ENCODE measurements at places on chromosomes 11 and 22.

DNA sequence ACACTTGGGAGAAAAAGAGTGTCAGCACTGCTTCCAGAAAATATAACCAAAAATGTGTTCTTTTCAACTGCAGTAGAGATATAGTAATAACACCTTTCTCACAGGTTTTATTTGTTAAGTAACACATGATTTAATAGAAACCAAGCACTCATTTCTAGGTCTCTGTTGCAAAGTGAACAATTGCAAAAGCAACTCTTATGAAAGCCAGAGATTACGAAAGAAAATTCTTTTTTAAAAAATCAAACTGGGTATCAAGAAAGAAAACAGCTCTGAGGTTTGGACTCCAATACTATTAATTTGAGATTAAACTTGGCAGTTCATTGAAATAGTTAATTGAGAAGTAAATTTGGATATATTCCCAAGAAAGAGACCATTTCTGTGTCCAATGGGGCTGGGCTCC is 9.8 kb upstream of the XKR3 start:
- DNase-seq: no peak

DNA sequence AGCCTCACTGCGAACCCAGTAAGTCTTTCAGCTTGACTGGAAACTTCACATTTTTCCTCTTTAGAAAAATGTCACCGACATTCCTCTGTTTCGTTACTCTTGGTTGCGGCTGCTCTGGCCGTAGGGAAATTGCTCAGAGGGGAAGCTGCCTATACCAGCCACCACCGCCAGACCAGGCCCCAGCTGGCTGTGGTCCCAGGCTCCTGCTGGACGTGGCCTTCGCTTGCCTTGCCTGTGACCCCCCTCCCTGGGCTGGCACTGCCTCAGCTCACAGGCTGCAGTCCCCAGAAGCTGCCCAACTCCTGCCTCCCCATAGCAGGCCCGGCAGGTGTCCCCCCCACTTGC is 197.8 kb downstream of the MN1 start:
- DNase-seq: no peak

DNA sequence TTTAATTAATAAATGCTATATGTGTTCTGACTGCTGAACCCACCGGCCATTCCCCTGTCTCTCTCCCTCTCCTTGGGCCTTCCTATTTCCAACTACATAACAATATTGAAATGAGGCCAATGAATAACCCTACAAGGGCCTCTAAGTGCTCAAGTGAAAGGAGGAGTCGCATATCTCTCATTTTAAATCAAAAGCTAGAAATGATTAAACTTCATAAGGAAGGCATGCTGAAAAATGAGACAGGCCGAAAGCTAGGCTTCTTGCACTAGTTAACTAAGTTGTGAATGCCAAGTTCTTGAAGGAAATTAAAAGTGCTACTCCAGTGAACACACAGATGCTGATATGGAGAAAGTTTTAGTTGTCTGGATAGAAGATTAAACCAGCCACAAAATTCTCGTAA is 109.2 kb downstream of the TSPAN18 start:
- DNase-seq: no peak

DNA sequence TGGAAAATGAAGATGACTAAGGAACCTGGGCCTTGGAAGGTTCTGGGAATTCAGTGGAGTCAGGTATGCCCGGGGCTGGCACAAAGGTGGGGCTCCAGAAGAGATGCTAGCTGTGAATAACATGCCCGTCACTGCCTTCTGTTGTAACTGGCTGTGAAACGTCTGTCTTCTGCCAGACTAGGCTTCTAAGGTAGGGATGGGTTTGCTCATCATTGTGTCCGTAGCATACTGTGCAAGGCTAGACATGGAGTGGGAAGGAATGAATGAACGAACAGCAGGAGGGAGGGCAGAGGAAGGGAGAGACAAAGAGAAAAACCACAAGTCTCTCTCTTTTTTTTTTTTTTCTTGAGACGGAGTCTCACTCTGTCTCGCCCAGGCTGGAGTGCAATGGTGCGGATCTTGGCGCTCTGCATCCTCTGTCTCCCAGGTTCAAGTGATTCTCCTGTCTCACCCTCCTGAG is 327.4 kb downstream of the MN1 start:
- no peak for DNase-seq

DNA sequence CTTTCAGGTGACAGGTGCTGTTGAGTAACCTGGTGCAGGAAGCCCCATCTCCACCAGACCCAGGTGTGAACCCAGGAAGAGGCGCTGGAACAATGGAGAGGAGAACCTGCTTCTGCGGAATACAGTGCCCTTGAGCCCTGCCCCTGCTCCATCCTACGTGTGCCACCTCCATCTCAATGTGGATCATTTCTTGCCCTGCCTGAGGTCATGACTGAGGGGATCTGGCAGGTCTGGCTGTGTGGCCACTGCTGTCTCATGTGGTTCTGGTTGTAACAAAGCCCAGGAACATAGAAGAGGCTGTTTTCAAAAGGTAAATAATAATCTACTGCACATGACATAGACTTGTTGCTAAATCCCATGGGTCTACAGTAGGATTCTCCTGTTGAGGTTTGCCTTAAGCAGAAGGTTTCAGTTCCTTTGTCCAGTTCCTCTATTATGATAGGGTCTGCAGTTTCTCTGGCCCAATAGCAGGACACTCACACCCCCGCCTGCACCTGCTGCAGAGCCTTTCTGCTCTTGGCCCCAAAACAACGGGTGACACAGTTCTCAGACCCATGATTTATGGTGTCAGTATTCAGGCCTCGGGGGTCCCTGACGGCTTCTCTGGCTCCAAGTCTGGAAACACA is 113.5 kb upstream of the IGLL5 start:
- DNase-seq: no peak

GRCh38 chr11:113085446-113085845 is 124.2 kb downstream of the NCAM1 start:
- DNase-seq: no peak

GRCh38 chr11:78664636-78665035 is 90.0 kb upstream of the NARS2 start:
- no peak for DNase-seq

DNA sequence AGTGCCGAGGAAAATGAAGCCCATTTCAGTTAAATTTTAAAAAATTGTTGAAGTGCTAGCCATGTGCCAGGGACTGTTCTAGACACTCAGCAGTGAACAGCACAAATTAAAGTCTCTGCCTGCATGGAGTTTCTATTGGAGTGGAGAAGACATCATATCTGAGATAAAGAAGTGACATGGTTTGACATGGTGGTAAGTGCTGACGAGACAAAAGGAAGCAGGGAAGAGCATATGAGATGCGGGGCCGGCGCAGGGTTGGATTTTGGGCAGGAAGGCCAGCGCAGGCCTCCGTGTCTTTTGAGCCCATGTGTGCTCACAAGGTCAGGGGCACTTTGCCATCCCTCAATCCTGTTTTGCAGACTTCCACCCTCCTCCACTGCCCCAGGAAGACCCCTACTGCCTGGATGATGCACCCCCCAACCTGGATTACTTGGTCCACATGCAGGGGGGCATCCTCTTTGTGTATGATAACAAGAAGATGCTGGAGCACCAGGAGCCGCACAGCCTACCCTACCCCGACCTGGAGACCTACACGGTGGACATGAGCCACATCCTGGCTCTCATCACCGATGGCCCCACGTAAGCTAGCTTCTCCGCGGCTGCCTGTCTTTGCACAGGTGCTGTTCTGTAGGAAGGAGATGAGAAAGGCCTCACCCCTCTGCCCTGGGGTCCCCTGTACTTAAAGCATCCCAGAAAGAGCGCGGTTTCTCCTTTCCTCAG is 29.6 kb downstream of the AMPD3 start:
- DNase-seq: no peak

DNA sequence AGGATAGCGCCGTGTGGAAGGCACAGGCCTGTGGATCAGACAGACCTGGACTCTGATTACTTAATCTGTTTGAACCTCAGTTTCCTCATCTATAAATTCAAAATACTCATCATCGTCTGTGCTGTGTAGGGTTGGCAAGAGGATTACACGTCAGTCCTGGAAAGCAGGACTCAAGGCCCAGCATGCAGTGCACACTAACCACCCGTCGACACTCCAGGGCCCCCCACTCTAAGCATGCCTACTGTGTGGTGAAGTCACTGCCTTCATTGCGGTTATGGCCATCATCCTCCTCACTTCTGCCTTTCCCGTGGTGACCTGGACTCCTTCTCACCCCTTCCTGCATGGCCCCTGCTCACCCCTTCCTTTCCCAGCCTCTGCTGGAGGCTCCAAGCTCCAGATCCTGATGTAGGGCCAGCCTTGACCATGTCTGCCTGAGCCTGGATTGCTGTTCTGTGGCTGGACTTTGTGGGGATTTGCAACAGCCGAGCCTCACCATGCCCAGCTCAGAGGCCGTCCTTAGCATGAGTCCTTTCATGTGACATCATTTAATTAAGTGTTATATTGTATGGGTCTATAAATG is 1158.0 kb downstream of the TBC1D22A start:
- DNase-seq: no peak

DNA sequence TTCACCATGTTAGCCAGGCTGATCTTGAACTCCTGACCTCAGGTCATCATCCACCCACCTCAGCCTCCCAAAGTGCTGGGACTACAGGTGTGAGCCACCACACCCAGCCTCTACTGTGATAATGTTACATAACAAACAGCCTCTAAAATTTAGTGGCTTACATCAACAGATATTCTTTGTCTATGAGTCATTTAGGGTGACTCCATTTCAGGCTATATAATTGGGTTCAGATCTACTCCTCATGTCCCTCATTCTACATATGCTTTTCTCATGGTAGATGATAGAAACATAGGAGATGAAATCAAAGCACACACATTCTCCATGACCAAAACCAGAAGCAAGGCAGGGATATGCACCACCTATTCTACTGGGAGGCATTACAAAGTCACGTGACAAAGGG is 72.7 kb downstream of the SIK2 start:
- no peak for DNase-seq
